ACHN (cell line): ENCODE measurements at places on chromosomes 3 and 15.

DNA sequence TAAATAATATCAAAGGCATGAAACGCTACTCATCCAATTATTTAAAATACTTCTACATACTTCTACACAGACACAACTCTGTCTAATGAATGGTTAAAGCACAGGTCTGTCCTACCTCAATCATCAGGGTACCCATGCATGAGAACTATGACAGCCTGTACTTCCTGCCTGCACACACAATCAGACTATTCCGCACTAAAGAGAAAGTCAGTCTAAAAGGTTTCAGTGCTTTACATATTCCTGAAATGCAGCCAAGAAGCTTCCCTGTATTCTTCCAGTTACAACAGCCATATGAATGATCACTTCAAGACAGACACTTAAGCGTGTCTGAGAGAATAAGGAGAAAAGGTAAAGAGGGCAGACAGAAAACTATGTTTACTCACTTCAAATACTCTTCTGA is 58.8 kb downstream of the TUBGCP4 start:
- DNase-seq: no peak

- no peak for DNase-seq
Observed at GRCh38 chr15:48494631-48495030, 150.9 kb downstream of the FBN1 start.

- no peak for DNase-seq
Observed at GRCh38 chr3:14227856-14228255, 49.2 kb downstream of the LSM3 start.

DNA sequence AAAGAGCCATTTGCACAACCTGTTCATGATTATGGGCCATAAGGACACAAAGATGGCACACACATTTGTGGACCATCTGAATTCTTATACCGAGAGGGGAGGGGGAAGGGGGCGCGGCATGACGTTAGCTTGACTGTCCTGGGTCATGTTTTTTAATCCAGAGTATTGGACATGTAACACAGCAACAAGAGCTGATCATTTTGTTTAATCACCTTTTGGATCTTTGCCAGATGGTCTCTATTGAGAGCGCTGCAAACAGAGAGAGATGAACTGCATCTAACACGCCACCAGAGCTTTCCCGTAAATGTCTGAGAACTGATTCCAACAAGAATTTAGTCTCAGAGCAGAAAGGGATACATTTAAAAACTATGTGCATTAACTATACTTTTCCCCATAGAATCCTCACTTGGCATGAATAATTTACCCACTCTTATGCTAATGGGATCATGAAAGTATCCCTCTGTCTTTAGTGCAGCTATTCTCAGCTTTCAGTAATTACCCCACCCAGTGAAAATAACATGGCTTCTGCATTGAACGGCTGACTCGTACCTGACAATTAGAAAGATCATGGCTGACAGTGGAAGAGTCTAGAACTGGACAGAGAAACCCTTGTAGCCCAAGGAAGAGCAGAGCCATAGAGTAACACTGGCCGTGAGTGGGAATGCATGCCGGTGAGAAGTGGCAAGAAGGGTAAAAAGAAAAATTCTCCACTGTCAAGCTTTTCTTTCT is 22.6 kb downstream of the MEIS2 start:
- DNase-seq: no peak

GRCh38 chr15:26682598-26683164 is 90.2 kb downstream of the GABRB3 start:
- DNase-seq: no peak

DNA sequence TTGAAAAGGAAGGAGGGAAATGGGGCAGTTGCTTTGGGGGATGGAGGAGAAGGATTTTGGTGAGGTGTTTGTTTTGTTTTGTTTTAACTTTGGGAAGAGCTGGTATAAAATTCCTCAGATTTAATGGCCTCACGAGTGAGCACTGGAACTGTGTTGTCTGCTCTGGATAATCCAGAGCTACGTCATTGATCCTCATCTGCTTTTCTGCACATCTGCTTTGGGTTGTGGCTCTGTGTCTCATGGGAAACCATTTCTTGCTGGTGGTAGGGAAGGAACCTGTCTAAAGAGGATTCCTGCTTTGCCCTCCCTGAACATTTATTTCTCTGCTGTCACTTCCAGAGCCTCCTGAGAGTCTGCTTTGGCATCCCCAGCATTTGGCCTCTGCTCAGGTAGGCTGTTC is 3.1 kb downstream of the SNRK start:
- no peak for DNase-seq

GRCh38 chr15:38496151-38496550 is 42.2 kb downstream of the FAM98B start:
- DNase-seq: no peak

DNA sequence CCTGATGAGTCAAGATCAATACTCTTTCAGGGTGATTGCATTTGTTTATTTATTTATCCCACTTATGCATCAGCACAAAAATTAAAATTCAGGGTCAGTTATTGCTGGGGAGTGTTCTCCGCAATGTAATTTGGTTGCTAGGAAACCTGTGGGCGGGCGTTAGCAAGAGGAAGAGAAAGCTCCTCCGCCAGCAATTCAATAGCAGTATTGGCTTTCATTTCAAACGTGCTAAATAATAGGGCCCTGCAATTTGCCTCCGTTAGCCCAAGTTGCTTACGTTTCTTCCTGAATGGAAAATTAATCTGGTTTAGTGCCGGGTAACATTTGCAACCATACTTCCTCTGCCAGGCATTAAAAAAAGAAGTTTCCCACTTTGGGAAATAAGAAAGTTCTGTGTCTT is 35.5 kb upstream of the PLCL2 start:
- DNase-seq: no peak

DNA sequence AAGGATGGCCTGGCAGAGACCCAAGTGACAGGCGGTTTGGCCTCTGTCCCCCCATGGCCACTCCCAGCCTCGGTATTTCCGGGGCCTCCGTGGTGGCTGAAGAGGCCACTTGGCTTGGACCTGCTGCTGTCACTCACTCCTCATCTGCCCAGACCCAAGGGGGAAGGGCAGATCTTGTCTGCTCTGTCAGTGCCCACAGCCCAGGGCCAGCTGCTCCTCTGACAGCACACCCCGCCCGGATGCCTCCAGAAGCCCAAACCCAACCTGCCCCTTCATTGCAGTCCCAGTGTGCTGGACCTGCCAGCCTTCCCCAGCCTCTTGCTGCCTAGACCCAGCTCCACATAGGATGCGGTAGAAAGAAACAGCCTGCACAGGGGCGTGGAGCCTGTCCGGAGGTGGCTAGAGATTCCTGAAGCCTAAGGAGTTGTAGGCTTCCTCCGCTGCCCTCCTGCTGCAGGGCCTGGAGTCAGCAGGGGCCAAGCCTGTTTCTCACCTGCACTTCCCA is 52.0 kb downstream of the MAGEF1 start:
- no peak for DNase-seq

DNA sequence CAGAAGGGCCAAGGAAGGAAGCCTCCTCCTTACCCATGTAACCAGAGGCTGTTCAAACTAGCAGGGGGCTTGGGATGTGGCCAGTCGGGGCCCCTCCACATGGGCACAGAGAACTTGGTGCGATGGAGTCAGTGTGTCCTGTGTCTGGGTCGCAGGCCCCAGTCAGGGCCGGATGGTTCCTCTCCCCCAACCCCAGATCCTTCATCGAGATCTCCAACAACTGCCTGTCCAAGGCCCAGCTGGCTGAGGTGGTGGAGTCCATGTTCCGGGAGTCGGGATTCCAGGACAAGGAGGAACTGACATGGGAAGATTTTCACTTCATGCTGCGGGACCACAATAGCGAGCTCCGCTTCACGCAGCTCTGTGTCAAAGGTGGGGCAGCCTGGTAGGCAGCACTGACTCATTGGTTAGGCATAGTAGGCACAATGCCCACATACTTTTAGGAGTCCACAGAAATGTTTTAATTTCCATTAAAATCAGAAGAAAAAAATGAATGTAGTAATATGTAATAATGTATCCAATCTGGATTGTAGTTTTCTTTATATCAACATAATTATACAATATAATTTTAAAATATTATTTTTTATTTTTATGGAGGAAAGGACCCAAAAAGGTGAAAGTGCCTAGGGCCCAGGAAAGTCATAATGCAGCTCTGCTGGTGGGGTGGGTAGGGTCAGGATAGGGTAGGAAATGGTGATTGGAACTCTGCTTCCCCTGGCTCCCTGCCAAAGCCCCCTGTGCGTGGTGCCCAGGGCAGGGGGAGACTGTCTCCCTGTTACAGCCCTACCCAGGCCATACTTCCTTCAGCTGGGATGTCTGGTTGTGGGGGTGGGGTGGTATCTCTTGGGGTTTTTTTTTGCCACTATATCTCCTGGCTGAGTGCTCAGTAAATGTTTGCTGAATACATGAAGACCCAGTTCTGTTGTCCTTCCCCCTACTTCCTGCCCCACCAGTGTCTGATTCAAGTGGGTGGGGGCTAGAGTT is 18.6 kb downstream of the DUOX1 start:
- DNase-seq: no peak

DNA sequence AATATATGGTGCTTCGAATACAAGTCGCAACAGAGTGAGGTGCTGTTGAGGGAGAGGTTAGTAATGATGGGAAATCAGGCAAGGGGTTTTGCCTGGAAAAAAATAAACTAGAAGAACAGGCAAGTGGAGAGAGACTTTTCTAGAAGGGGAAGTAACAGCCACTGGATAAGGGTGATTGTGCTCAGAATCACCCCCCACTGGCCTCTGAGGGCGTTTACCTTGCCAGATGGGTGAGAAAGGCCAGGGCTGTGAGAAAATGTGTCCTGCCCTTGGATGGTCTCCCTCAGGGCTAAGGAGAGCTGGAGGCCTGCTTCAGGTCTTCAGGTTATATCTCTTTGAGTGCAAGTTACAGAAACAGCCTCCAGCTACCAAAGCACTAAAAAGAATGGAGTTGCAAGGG is 151.8 kb downstream of the MEX3B start:
- DNase-seq: no peak

GRCh38 chr3:171654326-171654725 is 156.0 kb downstream of the PLD1 start:
- DNase-seq: no peak

- DNase-seq: no peak
Observed at GRCh38 chr3:140207541-140207940, 272.6 kb downstream of the CLSTN2 start.

DNA sequence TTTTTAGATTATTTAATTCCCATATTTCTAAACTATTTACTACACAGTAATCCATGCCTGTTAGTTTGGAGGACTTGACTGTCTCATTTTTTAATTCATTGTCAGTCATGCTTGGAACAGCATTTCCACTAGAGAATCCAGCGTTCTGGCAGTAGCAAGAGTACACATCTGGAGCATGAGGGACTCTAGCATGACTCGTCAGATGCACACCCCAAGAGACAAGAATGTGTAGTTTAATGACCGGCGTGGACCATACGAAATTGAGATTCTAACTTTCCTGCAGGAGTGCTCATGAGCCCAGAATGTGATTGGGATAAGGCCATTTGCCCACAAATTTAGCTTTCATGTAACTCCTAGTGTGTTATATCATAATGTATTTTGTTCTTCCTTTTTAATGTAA is 48.9 kb downstream of the ASB7 start:
- no peak for DNase-seq

- DNase-seq: peak; percentile 59
Observed at GRCh38 chr3:32238453-32239306, at the start of gene CMTM8. TSS of gene CMTM8 (plus strand) at chr3:32238680. CDS start at chr3:32238973, 293 bp downstream.

- peak; percentile 19 for DNase-seq
Observed at GRCh38 chr15:72229076-72229946, 1.7 kb downstream of the PKM start.

DNA sequence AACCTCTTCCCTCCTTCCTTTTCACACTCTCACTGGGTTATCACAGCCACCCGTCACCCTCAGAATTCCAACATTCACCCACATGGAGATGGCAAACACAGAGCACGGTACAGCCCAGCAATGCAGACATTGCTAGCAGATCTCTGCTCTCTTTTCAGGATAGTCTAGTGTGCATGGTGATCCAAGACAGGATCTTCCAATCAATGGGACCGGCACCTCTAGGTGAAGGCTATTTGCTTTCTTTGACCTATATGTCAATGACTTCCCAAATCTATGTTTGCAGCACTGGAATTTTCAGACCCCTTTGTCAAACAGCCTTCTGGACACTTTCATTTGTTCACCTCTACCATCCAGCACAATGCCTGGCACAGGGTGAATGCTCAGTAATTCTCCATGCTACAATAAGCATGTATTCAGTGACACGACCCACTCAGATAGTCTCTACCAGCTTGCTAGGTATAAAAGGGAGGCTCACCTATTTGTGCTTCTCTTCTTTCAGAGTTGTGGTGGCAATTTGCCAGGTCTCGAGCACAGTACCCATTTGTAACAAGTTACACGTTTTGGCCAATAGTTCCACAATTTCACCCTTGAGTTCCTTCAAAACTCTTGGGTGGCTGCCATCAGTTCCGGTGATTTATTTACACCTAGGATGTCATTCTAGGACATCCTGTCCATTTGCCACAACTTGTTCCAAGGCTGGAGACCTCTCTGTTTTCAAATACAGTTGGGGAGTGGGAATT is 279.1 kb upstream of the ICE2 start:
- no peak for DNase-seq

DNA sequence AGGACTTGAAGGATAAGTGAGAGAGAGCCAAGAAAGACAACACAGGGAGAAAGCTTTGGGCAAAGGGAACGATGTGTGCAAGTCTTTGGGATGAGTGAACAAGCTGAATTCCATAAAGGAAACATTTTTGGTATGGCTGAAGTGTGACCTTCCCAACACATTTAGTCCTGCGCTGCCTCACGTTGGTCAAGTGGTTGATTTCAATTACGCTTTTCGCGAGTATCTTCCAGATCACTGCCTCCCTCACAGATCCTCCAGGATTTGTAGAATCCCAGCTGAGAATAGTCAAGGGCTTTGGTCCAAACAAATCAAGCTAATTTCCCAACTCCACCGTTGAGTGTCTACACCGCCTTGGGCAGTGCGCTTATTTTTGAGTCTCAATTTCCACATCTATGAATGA is 338.4 kb upstream of the ADAMTS9 start:
- no peak for DNase-seq

- no peak for DNase-seq
Observed at GRCh38 chr3:5800965-5801364, 613.5 kb downstream of the EDEM1 start.

- no peak for DNase-seq
Observed at GRCh38 chr3:87461443-87461842, 185.1 kb upstream of the POU1F1 start.

- DNase-seq: no peak
Observed at GRCh38 chr3:187044206-187044605, 95.1 kb downstream of the RPL39L start.

DNA sequence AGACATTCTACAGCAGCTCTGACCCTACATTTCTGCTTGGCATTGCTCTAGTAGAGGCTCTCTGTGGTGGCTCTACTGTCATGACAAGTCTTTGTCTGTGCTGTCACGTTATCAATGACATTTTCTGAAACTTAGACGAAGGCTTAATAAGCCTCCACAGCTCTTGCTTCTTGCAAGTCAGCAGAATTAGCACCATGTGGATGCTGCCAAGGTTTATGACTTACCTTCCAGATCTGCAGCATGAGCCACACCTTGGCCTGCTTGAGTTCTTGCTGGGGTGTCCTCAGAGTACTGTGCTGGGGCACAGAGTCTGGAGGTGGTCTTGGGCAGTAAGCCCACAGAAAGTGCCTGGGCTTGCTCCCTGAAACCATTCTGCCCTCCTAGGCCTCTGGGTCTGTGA is 9.8 kb downstream of the RTP1 start:
- DNase-seq: no peak
